Activated naive CD4-positive, alpha-beta T cell treated with Interleukin-2 at 50 U/mL for 16 hours (primary cell): ENCODE measurements at places on chromosomes 7 and 10.

- DNase-seq = no peak
Observed at GRCh38 chr10:92064506-92064905, 140.9 kb downstream of the BTAF1 start.

DNA sequence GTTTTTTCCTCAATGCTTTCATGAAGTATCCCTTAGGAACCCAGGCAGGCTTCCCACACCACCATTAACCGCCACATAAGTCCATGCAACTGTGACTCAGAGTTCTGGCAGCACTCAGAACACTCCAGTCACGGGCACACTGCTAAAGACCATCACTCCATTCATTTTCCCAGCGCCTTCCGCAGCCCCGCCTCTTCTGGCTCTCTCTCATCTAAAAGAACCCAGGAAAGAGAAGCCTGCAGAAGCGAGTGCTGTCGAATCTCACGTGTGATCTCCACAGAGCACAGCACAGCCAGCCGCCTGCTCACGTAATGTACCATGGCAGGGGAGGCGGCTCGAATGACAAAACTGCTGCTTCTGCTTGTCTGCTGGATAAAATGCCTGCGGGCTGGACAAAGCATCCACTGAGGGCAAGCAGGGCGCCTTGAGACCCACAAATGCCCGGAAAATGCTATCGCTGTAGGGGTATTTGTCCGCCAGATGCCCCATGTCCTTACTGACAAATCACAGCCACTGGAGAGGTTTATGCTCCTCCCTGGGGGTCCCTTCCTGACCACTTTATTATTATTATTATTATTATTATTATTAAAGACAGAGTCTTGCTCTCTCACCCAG lies 1.8 kb downstream of the PSMG3 start:
- DNase-seq = no peak

DNA sequence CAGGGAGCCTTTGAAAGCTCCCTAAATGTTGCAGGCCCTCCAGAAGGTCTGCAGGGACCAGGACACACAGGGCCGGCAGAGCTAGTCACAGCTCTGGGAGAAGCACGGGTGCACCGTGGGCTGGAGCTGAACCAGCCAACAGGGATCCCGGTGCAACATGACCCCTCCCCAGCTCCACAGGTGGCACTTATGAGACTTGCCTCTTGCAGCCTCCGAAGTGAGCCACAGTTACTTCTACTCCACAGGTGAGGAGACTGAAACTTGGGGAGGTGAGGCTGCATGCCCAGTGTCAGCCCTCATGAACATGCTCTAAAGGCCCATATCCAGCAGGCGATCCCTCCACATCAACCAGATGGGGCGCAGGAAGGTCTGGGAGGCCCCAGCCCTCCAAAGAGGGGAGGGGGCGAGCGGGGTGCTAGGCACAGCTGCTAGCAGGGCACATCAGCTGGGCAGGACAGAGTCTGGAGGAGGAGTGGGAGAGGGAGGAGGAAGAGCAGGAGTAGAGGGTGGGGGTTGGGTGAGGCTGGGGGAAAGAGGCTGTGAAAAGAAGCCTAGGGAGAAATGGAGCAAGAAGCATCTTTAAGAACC lies 224.3 kb downstream of the ELFN1 start:
- DNase-seq = no peak

DNA sequence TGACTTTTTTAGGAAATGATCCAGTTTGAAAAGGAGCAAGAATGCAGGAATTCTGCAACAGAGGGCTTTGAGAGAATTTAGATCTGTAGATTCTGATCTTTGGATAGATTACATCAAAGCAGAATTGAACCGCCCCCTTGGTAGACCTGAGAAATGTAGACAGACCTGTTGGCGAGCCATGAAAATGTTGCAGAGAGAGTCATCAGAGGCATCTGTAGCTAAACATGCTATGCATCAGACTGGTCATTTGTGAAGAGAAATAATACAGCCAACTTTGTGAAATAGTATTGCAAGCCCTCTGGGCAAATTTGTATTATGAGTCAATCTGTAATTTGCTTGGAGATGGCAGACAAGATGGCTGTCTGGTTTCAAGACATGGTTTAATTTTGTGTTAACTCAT lies 4.3 kb upstream of the C1GALT1 start:
- no peak for DNase-seq

GRCh38 chr7:112789453-112789816 lies 758 bp downstream of the TMEM168 start:
- no peak for DNase-seq

GRCh38 chr10:88226071-88226659 lies 357.0 kb downstream of the RNLS start:
- DNase-seq = no peak

DNA sequence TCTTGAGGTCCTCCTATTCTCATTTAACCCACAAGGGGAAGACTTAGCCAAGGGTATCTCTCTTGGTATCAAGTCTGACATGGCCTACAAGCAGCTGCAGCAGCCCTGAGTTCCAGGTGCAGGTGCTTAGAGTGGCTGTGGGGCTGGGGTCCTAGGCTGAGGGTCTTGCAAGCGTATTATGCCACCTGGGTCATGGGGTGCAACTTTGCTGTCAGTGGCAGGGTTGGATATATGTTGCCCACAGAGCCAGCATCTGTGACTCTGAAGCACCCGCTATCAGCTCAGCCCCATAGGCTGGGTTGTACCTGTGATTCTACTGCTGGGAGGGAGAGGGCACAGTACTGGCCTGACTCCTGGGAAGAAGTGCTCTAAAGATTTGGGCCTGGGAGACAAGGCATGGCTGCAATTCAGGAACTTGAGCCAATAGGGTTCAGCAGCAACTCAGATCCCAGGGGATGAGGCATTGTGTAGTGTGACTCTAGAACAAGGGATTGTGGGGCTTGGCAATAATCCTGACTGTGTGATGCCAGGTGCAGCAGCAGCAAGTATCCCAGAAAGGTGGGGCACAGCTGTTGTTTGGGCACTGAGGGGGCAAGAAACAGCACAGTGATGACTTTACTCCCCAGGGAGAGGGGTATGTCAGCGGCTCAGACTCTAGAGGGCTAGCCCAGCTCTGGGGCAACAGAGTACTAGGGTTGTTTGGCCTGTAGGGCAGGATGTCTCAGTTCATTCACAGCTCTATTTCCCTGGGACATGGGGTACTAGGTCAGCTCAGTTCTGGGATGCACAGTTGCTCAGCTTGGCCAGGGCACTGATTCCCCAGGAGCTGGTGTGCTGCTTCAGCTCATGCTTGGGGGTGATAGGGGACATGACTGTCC lies 41.4 kb downstream of the NEURL1 start:
- DNase-seq = no peak

- no peak for DNase-seq
Observed at GRCh38 chr7:43674559-43675436, 54.5 kb downstream of the COA1 start.

- DNase-seq = no peak
Observed at GRCh38 chr10:47231414-47231813, 68.6 kb upstream of the GDF10 start.

DNA sequence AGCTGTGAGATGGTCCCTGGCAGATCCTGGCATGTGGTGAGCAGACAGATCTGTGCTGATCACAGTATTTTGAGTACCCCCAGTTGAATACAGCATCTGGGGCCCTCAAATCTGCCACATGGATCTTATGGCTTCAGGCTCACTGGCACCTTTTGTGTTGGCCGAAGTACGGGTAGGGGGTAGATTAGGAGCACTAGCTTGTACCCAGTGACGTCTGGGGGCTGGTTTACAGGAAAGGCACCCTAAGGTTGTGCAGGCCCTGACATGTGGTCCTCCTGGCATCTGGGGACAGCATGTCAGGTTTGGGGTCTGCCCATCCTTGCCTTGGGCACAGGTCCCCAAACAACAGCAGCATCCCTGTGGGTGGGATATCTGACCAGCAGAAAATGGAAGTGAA lies 53.2 kb downstream of the SYPL1 start:
- DNase-seq = no peak
